ENCODE measurements at places on chromosomes 3 and 15.

DNA sequence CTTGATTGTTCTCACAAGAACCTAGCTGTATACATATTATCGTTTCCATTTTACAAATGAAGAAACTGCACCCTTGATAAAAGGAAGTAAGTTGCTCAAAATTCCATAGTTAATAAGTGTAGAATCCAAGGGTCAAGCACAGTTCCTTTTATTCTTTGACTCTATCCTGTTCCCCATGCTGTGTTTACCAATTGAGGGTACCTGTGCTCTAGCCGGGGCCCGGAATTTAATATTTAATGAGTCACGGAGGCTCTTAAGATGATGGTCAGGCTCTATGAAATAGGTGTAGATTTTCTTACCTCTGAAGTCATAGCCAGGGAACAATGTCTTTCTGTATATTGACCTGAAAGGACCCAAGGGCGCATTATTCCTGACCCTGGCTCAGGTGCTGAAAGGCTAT, 65.2 kb downstream of the LPP start:
- no peak for DNase-seq

- DNase-seq = no peak
Measured at GRCh38 chr3:52787246-52787645, 7.3 kb upstream of the ITIH3 start.

DNA sequence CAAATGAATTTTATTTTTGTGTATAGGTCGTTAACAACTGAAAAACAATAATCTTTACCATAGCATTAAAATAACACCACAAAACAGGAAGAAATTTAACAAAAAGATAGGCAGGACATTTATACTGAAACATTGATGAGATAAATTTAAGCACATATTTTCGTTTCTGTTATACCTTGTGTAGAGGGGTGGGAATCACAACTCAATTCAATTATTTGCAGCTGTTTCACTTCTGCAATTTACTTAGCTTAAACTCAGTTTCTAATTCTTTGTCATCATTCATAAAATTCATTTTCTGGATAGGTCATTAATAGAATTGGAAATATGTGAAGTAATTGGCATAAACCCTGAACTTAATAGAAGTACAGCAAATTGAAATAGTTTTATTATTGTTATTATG, 42.3 kb downstream of the TP63 start:
- DNase-seq = no peak

GRCh38 chr3:189779166-189779565, 148.0 kb downstream of the TP63 start:
- no peak for DNase-seq

- DNase-seq = no peak
Measured at GRCh38 chr3:157360044-157360443, 76.6 kb upstream of the PTX3 start.

DNA sequence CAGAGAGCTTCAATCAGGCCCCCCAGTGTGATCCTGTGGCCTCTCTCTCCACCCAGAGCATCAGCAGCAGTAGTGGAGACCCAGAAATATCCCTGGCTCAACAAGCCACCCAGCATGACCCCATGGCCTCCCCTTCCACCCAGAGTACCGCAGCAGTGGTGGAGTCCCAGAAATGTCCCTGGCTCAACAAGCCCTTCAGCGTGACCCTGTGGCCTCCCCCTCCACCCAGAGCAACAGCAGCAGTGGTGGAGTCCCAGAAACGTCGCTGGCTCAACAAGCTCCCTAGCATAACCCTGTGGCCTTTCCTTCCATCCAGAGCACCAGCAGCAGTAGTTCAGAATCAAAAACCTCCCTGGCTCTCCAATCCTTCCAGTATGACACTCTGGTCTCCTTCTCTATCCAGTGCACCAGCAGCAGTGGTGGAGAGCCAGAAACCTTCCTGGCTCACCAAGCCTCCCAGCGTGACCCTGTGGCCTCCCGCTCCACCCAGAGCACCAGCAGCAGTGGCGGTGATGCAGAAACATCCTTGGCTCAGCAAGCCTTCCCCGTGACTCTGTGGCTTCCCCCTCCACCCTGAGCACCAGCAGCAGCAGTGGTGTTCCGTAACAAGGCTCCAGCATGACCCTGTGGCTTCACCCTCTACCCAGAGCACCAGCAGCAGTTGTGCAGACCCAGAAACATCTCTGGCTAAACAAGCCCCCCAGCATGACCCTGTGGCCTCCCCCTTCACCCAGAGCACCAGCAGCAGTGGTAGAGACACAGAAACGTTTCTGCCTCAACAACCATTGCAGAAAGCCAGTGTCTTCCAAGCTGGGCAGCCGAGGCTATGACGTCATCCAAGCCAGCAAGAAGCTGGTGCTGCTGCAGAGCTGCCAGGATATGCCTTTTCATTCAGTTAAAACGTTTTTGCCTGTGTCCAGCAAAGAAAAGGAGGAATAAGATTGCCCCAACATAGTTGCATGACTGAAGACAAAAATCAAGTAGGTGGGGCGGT, 61.3 kb upstream of the TAMM41 start:
- no peak for DNase-seq

GRCh38 chr15:33392453-33392852, 81.7 kb downstream of the RYR3 start:
- no peak for DNase-seq

- no peak for DNase-seq
Measured at GRCh38 chr3:113914646-113915045, 33.2 kb upstream of the ZDHHC23 start.

DNA sequence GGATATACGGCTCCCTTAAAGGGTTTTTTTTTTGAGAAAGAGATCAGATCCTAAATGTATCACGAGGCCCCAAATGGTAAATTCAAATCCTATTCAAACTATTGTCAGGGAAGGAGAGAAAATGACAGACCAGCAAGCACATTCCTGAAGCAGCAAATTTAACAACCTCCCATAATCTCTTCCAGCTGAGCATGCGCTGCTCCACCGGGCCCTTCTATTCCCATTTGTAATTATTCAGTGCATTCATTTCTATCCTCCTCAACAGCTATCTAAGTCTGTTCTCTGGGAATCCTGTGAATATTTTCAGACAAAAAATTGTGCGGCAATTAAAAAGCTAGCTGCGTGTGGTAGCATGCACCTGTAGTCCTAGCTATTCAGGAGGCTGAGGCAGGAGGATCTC, 43.2 kb downstream of the MAGI1 start:
- no peak for DNase-seq

DNA sequence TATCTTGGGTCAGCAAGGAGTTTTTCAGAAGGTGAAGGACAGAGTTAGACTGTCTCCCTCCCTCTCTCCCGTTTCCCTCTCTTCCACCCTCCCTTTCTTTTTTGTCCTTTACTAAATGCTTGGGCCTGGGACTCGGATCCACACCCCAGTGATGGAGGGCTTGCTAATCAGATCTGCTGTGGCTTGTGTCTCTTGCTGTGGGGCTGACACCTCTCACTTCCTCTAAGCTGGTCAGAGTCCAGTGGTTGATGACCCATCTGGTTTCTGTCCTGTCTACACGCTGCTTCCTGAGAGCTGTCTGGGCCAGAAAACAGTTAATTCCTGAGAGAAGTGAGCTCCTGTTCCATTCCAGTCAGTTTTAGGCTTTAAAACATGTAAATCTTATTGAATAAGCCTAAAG, 849 bp downstream of the TRAK1 start:
- no peak for DNase-seq

- DNase-seq = no peak
Measured at GRCh38 chr3:13289771-13290285, 130.3 kb downstream of the NUP210 start.

- DNase-seq = no peak
Measured at GRCh38 chr15:27182561-27183110, 211.7 kb downstream of the GABRG3 start.

DNA sequence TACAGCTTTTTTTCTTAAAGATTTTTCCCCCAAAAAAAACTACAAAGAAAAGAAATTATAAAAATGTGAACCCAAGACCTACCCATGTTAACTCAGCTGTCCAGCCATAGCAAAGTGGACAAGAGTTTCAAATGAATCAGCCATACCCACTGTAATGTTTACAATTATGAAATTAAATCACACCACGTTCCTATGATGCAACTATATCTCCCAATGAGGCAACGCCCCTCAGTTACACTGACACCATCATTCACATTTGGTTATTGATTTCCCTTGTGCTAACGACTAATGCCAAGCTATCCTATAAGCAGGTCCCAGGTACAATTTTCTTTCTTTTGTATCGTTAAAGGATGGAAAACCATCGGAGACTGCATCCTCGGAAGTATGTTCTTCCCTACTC, 115.1 kb upstream of the ICE2 start:
- DNase-seq = no peak

DNA sequence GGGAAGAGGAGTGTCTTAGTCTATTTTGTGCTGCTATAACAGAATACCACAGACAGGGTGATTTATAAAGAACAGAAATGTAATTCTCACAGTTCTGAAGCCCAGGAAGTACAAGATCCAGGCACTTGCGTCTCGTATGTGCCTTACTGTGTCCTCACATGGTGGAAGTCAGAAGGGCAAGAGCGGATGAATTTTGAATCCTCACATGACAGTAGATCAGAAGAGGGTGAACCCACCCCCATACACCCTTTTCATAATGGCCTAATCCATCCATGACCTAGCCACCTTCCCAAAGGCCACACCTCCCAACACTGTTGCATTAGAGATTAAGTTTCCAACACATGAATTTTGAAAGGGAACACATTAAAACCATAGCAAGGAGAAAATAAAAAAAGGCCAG, 18.7 kb upstream of the ANXA2 start:
- no peak for DNase-seq

- DNase-seq = no peak
Measured at GRCh38 chr3:116920826-116921610, 211.4 kb downstream of the TUSC7 start.

DNA sequence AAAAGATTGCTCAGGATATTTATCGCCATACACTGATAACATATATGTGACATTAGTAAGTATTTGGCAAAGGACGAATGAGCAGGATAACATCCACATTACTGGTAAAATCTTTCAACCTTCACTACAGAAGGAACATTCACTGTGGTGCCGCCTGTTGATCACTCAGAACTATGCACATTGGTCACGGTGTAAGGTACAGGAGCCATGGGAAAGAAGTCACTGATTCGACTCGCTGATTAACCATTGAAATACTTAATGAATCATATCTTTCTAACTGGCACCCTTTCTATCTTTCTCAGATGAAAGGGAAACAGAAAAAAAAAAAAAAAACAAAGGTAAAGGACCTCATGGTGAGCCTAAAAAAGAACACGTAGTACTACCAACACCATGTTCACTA, 68.8 kb downstream of the TJP1 start:
- no peak for DNase-seq

GRCh38 chr15:74311734-74312444, 55.6 kb downstream of the CYP11A1 start:
- DNase-seq = no peak

GRCh38 chr15:62666046-62666445, 376.5 kb upstream of the TPM1 start:
- DNase-seq = no peak

GRCh38 chr3:111485086-111485485, 56.9 kb upstream of the CD96 start:
- DNase-seq = no peak

DNA sequence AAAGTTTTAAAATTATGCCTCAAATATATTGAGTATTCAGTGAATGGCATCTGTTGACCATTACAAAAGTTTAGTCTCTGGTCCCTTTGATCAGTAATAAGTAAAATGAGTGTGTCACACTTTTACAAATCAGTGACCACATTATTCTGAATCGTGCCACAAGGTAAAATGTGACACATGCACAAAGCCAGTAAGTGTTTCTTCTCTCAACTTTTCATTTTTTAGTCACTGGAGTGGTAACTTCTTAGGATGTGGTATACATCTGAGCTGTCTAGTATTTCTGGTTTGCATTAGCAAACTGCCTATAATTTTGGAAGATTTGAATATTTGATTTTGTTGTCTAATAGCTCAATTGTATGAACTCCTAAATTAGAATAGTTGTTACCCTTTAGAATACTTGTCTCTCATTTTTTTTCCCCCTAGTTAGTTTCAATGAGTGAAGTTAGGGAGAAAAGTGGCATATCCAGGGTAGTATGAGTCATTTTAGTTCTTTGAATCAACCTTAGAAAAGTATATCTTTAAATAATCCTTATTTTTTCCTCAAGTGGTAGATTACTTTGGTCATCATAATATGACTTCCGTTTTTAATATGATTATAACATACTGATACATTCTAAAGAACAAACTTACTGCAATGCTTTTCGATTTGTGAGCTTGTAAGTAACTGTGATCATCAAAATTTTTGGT, 18.1 kb downstream of the DNAJC13 start:
- no peak for DNase-seq

DNA sequence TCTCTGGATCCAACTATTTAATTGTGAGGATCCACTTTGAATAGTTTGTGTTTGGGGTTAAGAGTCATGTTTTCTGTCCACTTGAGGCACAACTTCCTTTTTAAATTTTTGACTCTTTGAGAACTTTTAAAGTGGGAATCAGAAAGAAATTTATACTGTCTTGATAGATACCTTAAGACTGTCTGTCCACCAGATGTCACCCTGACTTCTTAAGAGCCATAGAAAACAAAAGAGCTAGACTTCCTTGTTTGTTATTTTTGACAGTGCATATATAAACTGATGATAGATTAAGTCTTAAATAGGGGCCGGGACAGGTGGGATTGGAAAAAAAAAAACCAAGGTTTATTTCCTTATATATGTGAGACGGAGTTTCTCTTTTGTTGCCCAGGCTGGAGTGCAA, 52.1 kb upstream of the WDR72 start:
- no peak for DNase-seq

DNA sequence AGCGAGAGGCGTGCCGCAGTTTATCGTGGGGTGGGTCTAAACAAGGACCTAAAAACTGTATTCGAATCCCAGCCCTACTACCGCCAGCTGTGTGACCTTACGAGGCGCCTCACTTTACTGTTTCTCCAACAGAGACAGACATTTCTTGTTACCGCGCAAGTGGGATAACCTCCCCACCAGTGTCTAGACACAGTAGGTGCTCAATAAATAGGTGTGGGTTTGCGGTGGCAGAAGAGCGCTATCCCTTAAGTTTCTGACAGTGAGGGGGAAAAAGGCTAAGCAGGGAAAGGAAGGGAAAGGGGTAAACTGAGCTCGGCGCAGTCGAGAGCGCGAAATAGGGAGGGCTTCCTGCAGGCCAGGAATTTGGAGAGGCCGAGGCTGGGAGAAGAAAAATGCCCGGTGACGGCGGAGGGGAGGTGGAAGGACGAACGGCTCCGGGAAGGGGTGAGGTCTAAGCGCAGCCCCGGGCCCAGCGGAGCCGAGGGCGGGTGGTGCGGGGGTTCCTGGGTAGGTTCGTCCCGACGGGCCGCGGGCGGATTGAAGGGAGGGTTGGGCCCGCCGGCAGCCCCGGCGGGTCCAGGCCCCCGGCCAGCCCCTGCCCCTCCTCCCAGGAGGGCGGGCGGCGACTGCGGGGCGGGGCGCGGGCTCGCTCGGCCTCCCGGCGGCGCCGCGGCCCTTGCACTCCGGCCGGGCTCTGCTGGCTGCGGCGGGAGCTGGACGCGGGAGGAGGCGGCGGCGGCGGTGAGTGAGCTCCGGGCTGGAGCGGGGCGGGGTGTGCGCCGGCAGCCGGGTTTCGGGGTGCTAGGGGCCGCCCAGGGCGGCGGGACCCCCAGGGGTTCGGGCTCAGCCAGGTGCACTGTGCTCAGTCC, at the start of gene CGNL1:
CGNL1 (plus strand) TSS at position 679 of the 869 bp plus-strand sequence. CDS start 61,495 bp downstream, outside the sequence.
- no peak for DNase-seq

GRCh38 chr3:149646181-149646766, 11.6 kb downstream of the WWTR1 start:
- DNase-seq = no peak

GRCh38 chr15:38652998-38653397, 88.4 kb upstream of the RASGRP1 start:
- DNase-seq = no peak

GRCh38 chr3:64144241-64144900, 80.9 kb downstream of the PRICKLE2 start:
- no peak for DNase-seq

- no peak for DNase-seq
Measured at GRCh38 chr3:147653367-147653923, 244.3 kb downstream of the ZIC1 start.
